ENCODE measurements at places on chromosomes 6 and 20.

GRCh38 chr20:58184984-58185383 lies 43.5 kb downstream of the ANKRD60 start:
- DNase-seq: no peak

DNA sequence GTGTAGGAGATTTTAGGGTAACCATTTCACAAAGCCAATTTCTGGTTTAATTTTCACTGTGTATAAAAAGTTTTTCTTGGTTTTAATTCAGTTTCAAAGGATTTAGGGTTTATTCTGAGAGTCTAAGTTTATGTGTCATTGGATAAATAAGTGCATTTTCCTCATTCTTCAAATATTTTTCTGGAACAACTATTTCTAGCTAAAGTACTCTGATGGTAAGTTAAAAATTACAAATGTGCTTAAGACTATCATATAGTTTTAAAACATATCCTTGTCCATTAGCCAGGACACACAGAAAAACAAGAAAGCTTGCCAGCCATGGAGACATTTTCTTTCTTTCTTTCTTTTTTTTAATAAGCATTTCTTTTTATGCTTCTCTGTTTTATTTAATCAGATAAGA lies 333.0 kb downstream of the RFPL4B start:
- DNase-seq: no peak

- no peak for DNase-seq
These were observed 8.7 kb upstream of the TBX18 start for GRCh38 chr6:84773133-84773430.

GRCh38 chr6:170087941-170088581 lies 202.8 kb downstream of the DLL1 start:
- DNase-seq: no peak

GRCh38 chr20:33796263-33796906 lies 14.8 kb upstream of the CHMP4B start:
- DNase-seq: no peak

Measured in T1000 (cell line).